NCI-H1694 treated with DMSO at 0.1 percent for 48 hours (cell line): ENCODE measurements at places on chromosomes 1 and 21.
A peak's percentile ranks its signal among the peaks of the same experiment; 100 is the strongest.

- DNase-seq: no peak
Measured at GRCh38 chr1:212182579-212182978, 102.6 kb upstream of the PPP2R5A start.

DNA sequence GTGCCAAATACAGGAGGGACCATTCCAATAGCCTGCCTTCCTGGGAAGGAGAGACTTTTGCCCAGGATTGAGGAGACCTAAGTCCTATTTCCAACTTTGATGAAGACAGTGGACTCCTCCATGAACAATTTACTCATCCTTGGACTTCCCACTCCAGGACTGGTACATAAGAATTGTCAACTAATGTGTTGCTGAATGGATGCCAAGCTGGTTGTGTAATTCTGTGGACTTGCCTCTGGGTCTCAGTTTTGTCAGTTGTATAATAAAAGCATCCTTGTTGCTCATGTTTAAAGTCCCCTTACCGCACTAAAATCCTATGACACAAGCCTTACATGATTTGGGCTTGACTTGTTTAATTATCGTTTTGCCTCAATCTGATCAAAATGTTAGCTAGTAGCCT, 13.2 kb upstream of the ZP4 start:
- DNase-seq: no peak

DNA sequence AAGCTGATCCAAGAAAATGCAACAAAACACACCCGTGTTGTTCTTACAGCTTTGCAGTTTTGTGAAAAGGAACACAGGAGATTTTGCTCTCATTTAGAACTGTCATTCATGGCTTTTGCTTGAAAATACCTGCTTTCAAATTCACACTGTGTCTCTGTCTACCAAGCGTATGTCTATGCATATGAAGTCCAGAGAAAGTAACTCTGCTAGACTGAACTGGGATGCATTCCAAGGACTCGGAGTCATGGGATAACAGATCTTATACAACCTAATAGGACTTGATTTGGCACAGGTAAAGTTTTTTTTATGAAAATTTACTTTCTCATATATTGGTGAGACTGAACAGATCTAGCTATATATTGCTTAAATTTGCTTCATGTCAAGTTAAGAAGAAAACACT, 102.4 kb downstream of the PTGER3 start:
- DNase-seq: no peak

DNA sequence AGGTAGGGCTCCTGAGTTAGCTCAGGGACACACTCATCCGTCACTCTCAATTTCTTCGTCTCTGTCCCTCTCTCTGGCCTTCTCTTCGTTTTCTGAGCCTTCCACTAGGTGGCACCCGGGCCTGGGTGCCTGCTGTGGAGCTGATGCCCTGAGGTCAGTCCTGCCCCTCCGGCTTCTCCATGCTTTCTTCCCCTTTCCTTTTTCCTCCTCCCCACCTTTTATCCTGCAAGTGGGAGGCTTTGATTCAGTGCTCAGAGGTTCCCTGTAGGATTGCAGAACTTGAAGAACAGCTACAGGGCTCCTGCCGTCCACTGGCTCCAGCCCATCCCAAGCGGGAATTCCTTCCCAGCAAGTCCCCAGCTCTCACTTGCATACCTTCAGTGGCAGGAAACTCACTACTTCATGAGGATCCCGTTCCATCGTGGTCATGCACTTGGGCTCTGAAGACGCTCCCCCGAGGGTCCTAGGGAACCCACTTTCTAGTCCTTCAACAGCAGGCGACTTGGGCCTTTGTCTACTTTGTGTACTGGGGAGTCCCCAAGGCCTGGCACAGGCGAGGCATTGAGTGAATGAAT, 45.6 kb downstream of the SRRM1 start:
- peak; percentile 15 for DNase-seq

GRCh38 chr1:230708631-230709580, 5.0 kb downstream of the AGT start:
- DNase-seq: no peak

DNA sequence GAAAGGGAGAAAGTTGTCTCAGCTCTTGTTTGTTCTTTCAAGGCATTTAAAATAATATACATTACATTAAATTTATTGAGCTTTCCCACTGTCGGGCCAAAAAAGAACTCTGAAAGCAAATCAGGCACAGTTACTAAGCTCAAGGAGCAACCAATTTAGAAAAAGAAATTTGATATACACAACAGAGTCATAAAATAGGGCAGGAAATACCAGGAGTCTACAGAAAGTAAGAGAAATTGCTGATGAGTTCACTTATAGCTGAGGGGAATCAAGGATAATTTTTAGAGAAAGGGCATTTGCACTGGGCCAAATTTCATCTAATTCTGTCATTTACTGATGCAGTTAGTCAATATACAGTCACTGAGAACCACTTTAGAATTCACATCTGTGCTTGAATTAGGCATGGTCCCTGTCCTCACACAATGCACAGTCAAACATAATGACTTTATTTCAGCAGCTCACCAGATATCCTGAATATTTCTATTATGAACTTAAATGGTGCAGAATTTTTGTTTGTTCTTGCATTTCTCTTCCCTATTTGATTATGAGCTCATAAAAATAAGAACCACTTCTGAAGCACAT, 249.6 kb upstream of the BEND5 start:
- no peak for DNase-seq

DNA sequence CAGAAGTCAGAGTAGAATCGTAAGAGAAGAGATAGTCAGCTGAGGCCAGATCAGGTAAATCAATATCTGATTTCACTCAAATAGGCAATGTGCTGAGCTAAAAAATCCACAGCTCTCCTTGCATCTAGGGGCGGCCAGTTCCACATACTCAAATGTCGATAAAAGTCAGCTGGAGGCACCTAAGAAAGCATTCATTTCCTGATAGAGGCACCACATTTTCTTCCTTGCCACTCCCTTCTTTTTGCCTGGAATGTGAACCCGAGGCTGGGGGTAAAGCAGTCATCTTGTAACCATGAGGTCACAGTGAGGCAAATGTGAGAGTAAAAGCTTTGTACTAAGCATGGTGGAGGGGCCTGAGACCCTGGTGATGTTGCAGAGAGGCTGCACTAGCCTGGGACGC, 24.2 kb upstream of the CTPS1 start:
- DNase-seq: no peak

DNA sequence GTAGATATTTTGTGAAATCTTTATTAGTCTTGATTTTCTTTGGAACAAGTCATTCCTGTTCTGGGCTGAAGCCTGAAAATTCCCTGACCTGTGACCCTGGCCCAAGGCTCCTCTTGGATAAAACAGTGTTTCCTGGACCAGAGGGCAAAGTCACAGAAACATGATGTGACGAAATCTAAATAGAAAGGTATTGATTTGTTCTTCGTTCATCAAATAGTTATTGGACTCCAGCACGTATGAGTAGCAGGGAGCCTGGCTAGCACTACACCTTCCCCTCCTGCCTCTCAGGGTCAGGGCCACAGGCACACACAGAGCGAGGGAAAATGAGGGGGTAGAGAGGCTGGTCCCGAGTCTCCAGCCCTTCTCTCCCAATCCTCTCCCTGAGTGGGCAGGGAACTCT, 1.7 kb upstream of the CLDN14 start:
- DNase-seq: no peak

GRCh38 chr1:90387805-90388204, 329.3 kb downstream of the BARHL2 start:
- DNase-seq: no peak

- no peak for DNase-seq
Measured at GRCh38 chr1:169108863-169109560, 2.5 kb downstream of the ATP1B1 start.

DNA sequence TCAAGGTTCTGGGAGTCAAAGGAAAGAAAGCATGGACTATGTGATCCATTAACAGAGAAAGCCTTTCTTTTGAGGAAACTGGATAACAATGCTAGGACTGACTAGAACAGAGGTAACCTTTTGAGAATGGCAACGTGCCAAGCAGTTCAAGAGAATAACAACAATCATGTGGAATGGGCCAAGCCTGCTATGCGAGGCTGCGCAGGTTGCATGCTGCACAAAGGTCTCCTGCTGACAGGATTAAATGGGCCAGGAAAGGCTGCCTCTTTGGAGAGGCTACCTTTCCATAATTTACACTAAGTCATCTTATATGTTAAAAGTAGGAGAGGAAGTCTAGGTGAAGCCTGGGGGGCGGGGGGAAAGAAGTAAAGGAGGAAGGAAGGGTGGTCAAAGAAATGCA, 5.8 kb downstream of the PCNX2 start:
- DNase-seq: no peak

- no peak for DNase-seq
Measured at GRCh38 chr1:109630898-109631512, 11.4 kb downstream of the AMPD2 start.

GRCh38 chr1:33173091-33173490, 8.8 kb downstream of the TRIM62 start:
- no peak for DNase-seq

DNA sequence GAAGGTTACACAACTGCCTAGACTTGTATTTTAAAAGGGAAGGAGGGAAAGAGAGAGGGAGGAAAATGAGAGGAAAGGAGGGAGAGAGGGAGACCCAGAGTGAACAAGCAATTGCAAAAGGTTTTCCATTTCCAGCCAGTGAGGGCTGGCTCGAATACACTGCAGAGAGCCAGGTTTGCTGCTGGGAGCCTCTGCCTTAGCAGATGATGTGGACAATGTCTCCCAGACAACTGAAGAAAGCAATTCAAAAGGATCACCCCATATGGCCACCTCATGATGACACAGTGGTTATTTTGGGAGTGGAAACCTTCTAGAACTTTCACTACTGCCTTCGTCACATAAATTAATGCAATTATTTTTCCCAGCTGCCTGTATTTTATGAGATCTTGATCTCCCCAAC, 86.4 kb downstream of the BCAR3 start:
- DNase-seq: no peak

- DNase-seq: no peak
Measured at GRCh38 chr1:17168091-17168876, 36.6 kb upstream of the PADI1 start.

DNA sequence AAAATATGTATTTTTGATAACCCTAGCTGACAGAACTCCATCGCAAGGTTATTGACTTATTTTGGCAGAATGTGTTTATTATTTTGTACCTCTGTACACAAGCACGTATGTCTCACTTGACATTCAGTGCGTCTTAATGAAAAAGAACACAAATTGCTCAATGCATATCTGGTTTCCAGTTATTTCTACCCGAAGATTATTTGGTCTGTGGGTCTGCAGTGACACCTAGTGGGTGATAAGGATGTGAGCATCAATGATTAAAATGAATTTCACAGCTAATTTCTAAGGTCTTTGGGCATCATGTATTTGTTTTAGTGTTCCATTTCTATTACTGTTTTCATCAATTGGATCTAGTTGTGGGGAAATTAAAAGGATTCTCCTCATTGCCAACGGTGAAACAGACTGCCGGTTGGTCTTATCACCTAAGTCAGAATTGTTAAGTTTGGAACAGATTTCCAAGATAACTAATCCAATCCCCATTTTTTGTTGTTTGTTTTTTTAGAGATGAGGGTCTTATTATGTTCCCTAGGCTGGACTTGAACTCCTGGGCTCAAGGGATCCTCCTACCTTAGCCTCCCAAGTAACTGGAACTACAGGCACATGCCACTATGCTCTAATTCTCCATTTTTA, 13.9 kb downstream of the DDX20 start:
- DNase-seq: peak; percentile 67

- DNase-seq: no peak
Measured at GRCh38 chr1:155884031-155884960, 24.9 kb downstream of the SYT11 start.

DNA sequence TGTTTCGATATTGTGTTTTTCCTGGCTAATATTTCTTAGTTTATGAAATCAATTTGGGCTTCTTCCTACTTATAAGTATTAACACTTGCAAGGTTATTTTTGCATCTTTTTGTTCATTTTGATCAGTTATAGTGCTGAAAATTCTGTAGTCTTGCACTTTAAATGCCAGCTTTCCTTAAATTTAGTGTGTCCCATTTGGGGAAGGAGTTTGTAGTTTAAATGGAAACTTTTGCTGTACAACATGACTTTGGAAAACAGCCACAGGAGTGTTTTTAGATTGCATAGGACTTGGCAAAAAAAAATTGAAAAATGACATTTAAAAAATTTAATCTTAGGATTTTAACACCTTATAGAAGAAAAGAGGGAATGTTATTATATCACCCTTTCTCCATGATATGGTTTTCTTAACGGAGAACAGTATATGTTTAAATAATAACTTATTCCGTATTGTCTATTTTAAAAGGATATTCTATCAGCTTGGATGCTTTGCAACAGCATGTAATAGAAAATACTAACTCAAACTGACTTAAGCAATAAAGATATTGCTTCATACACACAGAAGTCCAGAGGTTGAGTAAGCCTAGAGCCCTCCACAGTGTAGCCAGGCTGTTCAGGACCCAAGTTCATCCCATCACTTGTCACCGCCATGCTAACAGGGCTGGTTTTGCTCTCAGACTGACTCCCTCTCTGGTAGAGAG, 53.8 kb downstream of the LYPLAL1 start:
- DNase-seq: no peak

GRCh38 chr1:87017998-87018672, 103.7 kb downstream of the HS2ST1 start:
- no peak for DNase-seq

DNA sequence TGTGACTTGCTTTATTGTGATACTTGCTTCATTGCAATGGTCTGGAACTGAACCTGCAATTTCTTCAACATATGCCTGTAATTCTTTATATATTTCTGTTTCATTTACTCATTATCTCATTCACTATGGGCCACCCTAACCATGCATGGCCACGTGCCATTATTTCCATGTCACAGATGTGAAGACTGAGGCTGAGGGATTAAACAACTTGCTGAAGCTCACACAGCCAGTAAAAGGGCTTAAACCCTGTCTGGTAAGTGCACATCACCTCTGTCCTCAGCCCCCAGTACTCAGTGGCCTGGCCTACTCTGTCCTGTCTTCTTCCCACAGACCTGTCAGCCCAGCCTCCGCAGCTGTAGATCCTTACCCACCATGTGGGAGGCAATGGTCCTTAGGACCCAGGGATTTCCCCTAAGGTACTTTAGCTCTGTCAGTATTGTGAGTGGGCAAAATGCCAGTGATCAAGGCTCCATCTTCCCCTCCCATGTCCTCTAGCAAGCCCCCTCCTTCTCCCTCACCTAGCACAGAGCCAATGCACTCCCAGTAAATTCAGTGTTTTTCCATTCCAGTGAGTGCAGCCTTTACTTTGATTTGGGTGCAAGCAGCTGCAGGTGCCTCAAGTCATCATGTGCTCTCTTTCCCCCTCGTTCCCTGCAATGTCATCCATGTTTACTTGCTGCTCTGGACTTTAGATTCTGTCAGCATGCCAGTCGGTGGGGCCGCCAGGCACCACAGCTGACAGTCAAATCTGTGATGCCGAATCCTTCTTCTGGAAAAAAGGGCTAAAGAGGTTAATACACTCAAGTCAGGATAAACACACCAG, 228.2 kb upstream of the PROX1 start:
- DNase-seq: peak; percentile 47

- DNase-seq: no peak
Measured at GRCh38 chr1:172442404-172442803, 1.5 kb downstream of the PIGC start.

DNA sequence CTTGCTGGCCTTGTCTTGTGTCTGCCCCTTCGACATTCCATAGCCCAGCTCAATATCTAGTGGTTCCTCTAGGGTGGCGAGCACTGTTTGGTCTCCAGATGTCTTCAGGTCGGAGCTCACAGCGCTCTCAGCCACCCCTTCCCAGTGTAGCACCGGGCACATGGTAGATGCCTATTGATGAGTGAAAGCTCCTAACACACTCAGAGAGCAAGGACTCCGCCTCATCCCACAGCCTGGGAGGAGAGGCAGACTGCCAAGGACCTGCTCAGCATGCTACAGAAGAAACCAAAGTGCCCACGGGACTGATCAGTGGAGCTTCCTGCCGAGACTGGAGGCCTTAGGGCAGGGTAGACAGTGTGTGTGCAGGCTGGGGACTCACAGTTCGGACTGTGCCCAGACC, 10.9 kb downstream of the PCSK9 start:
- peak; percentile 84 for DNase-seq
